ENCODE measurements at places on chromosomes 11 and 22.

GRCh38 chr11:132981131-132981956 is 551.0 kb downstream of the OPCML start:
- no peak for DNase-seq

- no peak for DNase-seq
Observed at GRCh38 chr22:22109693-22110466, 127.3 kb upstream of the TOP3B start.

DNA sequence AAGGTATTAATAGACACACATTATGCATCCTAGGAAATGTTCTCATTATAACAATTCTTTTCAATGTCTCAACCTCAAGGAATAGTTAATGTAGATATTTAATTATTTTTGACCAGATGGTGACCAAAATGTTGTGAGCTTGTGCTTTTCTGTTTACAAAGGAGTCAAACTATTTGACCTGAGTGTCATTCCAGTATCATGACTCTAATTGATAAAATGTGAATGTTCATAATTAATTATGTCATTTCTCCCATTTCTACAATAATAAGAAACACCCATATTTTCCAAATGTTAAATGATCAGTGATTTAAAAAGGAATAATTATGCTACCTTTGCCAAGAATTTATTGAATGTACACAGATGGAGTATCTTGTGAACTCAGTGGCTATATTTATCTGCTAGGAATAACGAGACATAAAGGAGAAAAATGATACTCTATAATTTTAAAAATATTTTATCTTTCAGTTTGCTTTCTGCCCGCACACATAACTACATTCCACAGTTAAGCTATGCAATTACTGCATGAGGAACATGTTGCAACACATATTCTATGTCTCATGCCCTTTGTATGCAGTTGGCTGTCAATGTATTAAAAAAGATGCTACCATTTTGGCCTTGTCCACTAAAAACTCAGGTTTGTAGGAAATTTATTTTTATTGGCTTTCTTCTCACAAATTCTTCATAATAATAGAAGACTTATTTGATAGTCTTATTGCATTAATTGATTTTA is 376.7 kb upstream of the CCDC179 start:
- DNase-seq: no peak

DNA sequence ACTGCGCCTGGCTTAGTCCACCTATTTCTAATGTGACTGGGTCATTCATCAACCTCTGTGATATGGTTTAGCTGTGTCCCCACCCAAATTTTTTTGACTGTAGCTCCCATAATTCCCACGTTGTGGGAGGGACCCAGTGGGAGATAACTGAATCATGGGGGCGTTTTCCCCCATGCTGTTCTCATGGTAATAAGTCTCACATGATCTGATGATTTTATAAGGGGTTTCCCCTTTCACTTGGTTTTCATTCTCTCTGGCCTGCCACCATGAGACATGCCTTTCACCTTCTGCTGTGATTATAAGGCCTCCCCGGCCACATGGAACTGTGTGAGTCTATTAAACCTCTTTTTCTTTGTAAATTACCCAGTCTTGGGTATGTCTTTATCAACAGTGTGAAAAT is 8.7 kb downstream of the CENATAC start:
- DNase-seq: no peak

- DNase-seq: no peak
Observed at GRCh38 chr11:83720675-83721074, 434.5 kb upstream of the CCDC90B start.

DNA sequence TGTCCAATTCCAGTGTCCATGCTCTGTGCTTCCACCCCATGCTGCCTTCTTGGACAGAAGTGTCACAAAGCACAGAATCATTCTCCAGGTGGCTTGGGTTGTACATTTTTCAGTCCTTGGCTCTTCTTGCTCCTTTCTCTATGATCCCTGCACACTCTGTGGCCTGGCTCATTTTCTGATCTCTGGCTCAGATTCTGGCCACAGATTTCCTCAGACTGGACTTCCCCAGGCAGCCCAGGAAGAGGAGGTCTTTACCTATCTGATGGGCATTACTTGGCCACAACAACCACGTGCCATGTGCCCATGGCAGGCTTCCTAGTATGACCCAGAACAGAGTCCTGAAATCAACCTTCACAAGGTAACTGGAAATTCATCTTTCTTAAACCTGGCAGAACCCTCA is 27.2 kb downstream of the SYTL2 start:
- no peak for DNase-seq
